Activated naive CD4-positive, alpha-beta T cell treated with anti-CD3 and anti-CD28 coated beads for 36 hours (primary cell): ENCODE measurements at places on chromosomes 16 and 17. TPM values are rescaled to one million over a fixed set of nuclear protein-coding genes. Genes with fewer than 3 reads are reported as not detected.

The KRTAP1-1 gene
- total RNA-seq: not detected

The HBZ gene
- not detected for total RNA-seq

The SPATA32 gene
- total RNA-seq: 0.12 TPM

The KCNAB3 gene
- 2.2 TPM for total RNA-seq

The CHMP6 gene
- 10.6 TPM for total RNA-seq

The EMP2 gene
- not detected for total RNA-seq

DNA sequence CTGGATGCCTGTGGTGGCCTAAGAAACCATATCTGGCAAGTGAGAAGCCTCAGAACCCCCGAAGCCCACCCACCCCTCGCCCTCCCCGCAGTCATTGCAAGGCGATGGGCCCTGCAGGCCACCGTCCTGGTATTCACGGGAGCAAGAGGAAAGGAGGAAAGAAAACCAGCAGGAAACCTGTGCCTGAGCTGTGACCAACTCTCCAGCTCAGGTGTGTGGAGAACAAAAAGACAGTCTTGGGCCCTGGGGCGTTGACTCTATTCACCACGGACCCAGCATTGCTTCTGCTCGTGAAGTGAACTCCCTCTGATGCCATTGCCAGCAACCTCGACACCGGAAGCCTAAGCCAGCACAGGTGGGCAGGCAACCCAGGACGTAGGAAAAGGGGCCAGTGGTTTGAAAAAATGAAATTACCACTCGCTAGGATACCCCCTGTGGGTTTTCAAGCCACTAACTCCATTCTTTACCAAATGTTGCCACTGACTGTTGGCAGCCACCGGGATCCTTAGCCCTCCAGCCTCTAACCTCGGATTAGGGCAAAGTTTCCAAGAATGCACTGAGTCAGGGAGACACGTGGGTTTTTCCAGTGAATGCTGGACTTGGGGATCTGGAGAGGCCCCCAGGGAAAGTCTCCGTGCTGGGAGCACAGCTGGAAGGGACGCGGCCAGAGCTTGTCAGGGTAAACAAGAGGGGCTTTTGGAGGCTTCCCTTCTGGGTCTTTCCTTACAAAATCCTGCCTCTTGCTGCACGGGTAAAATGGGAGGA, 25.1 kb downstream of the FA2H start:
- no peak for DNase-seq

- DNase-seq: no peak
These were observed 125.3 kb downstream of the RBFOX3 start for GRCh38 chr17:79485419-79485985.

DNA sequence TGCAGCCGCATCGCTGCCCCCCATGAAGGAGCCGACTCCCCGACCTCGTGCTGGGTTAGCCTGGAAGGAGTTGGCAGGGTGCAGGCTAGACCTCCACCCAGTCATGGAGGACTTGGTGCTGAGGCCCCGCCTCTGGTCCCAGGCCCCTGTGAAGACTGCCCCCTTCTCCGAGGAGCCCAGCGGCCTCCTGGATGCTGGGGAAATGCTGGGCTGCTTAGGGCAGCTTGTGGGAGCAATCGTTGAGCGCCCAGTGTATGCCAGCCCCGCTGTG, 1.8 kb downstream of the SSTR5 start:
- DNase-seq: no peak

- DNase-seq: no peak
These were observed 343.0 kb upstream of the DYNLRB2 start for GRCh38 chr16:80197741-80198201.

GRCh38 chr17:64406321-64407200, 15.9 kb upstream of the PECAM1 start:
- no peak for DNase-seq

DNA sequence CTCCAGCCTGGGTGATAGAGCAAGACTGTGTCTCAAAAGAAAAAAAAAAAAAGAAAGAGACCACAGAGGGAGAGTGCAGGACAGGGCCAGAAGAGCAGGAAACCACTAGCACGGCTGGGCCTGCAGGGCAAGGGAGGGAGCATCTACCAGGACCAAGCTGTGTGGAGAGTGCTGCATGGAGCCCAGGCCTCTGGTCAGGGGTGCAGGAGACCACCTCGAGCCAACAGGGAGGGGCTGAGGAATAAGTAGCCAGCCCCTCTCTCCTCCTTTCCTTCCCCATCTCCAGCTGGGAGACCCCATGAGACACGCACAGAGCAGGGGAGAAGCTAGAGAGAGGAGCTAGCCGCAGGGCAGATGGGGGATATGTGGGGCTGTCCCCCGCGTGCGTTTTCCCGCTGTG, 67.0 kb upstream of the DNAH17 start:
- DNase-seq: no peak

- DNase-seq: no peak
These were observed 386 bp downstream of the CIAO3 start for GRCh38 chr16:740459-740763.

GRCh38 chr16:64486561-64486960, 635.3 kb downstream of the CDH11 start:
- DNase-seq: no peak

- DNase-seq: no peak
These were observed 44.4 kb downstream of the AKAP10 start for GRCh38 chr17:19933221-19933620.

DNA sequence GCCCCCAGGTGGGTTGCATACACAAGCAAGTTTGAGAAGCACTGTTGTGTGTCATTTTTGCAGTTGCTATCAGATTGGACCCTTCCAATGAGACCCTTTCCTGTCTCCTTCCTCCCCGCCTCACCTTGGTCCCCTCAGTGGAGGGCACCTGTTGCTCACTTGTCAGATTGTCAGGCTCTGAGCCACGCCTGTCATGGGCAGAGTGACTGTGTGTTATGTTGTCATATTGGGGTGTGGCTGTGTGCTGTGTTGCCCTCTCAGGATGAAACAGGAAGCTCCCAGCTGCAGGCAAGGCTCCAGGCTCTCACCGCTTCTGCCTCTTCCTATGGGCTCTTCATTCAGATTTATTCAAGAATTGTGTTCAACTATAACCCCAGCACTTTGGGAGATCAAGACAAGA, 302.9 kb downstream of the CPPED1 start:
- peak; percentile 33 for DNase-seq
